ENCODE measurements at places on chromosomes 1 and 21.

- DNase-seq, result no peak
These were observed 111.1 kb downstream of the FNBP1L start for GRCh38 chr1:93559045-93559444.

GRCh38 chr1:34915521-34915920, 13.9 kb downstream of the DLGAP3 start:
- no peak for DNase-seq

- no peak for DNase-seq
These were observed 104.6 kb upstream of the ZC3H11B start for GRCh38 chr1:219717536-219717935.

DNA sequence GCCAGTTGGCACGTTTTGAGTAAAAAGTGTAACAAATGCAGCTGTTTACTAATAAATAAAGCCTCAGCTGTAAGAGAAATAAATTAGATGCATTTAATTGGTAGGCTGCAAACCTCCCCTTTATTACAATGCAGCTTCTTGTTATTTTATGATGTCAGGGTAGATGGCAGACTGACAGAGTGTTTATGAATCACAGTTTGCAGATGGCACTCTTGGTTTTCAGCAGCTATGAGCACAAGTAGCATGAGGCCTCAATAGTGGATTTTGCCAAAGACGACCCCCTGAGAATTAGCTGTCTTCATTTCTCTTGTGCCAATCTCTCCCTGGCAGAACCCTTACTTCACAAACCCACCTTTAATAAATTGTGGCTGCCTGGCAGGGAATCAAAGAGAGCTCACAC, 161.2 kb upstream of the C1orf87 start:
- DNase-seq, result peak; percentile 48

- no peak for DNase-seq
These were observed 15.3 kb downstream of the UCK2 start for GRCh38 chr1:165842671-165843129.

DNA sequence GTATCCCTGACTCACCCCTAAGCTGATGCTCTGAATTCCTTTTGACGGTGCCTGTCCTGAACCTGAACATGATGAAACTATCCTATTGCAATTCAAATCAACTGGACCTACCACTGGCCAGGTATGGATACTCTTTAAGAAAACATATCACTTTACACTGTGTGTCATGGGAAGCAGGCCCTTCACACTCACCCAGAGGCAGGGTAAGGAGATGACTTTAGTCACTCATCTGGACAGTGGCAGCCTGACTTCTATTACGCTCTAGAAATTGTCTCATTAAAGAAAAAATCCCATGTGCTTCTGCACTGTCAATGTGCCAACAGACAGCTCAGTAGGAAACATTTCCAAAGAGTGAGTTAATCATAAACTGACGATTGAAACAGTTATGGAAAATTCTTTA, 94.3 kb downstream of the VAV3 start:
- no peak for DNase-seq

DNA sequence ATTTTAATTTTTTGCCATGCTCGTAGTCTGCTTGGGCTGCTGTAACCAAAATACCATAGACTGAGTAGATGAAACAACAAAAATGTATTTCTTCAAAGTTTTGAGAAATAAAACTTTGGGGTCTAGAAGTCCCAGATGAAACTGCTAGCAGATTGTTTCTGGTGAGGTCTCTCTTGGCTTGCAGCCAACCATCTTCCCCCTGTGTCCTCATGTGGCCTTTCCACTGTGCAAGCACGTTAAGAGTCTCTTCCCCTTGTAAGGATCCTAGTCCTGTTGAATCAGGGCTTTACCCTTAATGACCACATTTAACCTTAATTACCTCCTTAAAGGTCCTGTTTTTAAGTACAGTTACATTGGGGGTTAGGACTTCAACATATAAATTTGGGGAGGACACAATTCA, 86.6 kb downstream of the PTBP2 start:
- peak; percentile 35 for DNase-seq

Data from NCI-H2171 treated with DMSO at 0.1 percent for 48 hours (cell line).